Activated CD8-positive, alpha-beta memory T cell treated with anti-CD3 and anti-CD28 coated beads, Interleukin-2, amount 50 U/mL, for 4 hours (primary cell): ENCODE measurements at places on chromosomes 3 and 15.

- DNase-seq: no peak
These were observed 871 bp downstream of the MAP1A start for GRCh38 chr15:43518197-43518761.

DNA sequence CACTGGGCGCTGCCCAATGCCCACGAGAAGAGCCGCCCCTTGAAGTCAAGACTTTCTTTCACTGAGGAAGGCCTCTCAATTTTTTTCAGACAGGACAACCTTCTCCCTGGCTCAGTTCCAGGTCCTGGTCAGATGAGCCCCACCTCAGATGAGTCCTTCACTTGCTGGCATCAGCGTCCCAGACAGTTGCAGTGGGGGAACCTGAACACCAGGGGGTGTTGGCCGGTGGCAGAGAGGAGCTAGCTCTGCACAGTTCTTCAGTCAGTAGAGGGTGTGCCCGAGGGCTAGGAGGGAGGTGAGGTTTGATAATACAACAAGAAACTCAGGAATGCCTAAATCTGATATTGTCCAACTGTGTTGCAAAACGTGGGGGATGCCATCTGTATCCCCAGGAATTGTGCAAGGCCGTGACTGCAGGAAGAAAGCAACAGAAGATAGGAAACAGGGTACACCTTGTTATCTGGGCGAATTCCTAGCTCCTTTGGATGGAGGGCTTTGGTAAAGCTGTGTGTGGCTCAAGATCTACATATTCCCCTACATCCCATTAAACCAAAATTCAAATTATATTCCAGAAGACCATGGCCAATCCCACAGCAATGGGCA is 34.3 kb downstream of the CCR3 start:
- peak; percentile 78 for DNase-seq

GRCh38 chr3:39388741-39389248 is 5.6 kb downstream of the SLC25A38 start:
- no peak for DNase-seq

GRCh38 chr3:114929971-114930732 is 216.9 kb downstream of the ZBTB20 start:
- no peak for DNase-seq

DNA sequence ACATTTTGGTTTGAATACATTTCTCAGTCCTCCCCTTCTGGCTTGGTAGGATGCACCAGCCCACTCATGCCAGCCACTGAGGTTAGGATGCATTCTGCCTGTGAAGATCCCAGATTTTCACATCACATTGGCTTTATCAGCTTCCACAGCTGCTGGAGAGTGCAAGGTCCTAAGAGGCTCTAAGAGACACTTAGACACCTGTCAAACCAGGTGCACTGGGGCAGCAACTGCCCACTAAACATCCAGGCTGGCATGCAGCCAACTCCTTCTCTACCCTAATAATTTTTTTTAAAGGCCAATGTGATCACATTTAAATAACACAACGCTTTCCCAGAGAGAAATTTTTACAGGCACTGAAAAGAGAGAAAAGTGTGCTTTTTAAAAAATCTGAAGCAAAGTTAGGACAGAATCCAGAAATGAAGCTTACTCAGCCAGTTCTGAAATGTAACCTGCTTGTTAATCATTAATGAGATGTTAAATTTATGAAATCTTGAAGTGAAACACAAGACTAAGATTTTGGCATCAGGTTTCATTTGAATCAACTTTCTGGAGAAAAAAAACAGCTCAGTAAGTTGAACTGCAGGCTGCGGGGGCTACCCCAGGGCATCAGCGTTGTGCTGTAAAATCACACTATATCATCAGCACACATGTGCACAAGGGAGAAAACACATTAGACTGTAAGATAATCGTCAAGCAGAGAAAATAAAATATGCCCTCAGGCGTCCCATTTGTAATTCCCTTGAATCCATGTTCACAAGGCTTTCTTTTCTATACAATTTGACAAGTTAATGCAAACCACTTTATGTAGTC is 312.9 kb downstream of the ZBBX start:
- no peak for DNase-seq

DNA sequence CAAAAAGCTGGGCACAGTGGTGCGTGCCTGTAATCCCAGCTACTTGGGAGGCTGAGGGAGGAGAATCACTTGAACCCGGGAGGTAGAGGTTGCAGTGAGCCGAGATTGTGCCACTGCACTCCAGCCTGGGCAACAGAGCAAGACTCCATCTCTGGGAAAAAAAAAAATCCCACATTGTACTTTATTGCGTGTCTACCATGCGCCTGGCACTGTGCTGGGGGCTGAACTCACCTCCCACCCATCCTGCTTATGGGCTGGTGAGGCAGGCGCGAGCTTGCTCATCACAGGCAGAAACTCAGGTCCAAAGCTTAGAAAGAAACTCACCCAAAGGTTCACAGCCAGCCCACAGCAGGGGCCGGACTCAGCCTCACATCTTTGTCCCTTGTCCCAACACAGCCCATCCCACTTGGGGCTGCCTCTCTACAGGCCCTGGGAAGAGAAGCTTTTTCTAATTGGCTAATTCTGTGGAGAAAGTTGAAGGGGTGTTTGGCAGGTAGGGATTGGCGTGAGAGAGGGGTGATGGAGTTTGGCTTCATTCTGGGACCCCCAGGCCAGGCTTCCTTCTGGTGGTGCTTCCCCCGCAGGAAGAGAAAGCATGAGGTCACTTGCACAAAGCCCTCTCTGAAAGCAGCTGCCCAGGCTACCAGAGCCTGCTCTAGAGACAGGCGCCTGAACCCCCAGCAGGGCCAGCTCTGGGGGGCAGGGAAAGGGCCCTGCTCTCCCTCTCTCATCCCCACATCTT is 122.6 kb upstream of the SMAD3 start:
- DNase-seq: no peak

GRCh38 chr15:64597477-64597822 is 137.1 kb downstream of the ZNF609 start:
- no peak for DNase-seq

- DNase-seq: no peak
These were observed 11.2 kb downstream of the TMOD3 start for GRCh38 chr15:51840692-51841091.

GRCh38 chr15:74375303-74375693 is 7.9 kb upstream of the CYP11A1 start:
- peak; percentile 86 for DNase-seq

DNA sequence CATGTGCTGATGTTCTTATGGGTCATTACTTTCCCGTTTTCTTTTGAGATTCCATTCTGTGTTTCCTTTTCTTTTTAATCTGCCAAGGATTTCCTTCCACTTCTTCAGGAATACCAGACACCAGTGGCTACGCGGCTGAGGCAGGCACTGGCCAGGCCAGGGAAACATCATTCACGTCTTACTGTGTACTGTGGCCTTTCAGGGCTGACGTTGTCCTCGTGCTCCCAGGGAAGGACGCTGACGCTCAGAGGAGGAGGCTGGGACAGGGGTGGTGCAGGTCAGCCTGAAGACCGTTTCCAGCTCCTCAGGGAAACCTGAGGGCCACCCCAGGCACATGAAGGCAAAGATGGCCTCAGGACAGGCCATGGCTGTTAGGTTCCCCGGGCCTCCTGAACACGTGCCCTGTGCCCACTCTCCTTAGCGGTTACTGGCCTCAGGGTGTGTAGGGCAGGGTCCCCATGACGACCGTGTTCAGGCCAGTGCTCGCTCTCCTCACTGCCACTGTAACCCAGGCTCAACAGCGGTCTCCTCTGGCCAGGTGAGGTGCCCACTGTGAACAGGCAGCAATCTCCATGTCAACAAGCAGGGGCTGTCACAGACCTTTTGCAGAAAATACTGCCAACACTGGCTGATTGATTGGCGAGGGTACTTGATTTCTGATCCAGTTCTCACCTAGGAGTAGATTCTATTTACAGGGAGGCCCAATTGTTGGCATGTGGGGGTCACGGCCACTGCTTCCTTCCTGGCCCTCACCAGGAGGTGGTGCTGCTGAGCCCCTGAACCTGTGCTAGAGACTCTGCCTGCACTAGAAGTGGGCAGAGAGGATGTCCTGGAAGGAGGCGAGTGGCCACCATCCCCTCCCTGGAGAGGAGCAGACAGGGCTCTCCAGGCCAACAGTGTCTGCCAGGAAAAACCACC is 169.5 kb downstream of the ATP10A start:
- peak; percentile 29 for DNase-seq

DNA sequence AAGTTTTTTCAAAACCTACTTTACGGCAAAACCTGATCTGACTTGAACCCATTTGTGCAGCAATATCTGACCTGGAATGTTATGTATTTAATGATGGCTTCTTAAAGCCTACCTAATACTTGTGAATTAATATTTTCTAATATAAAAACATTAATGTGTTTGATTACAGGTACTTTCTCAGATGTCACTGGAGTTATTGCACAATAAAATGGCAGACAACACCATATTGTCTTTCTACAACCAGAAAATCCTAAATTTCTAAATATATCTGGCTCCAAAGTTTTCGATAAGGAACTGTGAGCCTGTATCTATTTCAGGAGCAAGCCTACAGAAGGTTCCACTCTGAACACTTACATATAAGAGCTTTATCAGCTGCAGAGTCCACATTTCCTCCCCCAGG is 184.5 kb downstream of the ATP8B4 start:
- DNase-seq: no peak

DNA sequence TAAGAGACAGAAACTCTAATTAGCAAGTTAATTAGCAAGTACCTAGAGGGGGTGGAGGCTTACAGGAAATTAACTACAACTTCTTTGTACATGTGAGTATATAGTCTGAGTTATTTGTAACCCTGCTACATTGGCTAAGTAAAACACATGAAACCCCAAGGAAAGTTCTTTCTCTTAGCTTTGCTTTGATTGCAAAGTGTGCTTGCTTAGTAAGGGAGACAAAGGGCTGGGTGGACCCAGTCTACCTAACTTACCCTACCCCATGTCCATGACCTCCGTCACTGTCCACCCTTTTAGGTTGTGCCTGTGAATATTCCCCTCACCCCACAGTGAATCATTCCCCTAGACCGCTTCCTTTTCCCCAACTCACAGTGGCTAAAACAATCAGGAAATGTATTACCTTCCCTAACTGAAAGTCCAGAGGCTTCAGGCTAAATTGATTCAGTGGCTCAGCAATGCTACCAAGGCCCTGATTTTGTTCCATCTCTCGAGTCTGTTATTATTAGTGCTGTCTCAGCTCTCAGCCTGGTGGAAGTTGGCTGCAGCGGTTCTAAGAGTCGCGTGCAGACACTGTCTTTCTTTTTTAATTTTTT is 31.1 kb upstream of the RYR3 start:
- DNase-seq: no peak

GRCh38 chr3:143617050-143617449 is 231.2 kb downstream of the SLC9A9 start:
- no peak for DNase-seq

- no peak for DNase-seq
These were observed 18.9 kb downstream of the IL16 start for GRCh38 chr15:81215531-81215930.

DNA sequence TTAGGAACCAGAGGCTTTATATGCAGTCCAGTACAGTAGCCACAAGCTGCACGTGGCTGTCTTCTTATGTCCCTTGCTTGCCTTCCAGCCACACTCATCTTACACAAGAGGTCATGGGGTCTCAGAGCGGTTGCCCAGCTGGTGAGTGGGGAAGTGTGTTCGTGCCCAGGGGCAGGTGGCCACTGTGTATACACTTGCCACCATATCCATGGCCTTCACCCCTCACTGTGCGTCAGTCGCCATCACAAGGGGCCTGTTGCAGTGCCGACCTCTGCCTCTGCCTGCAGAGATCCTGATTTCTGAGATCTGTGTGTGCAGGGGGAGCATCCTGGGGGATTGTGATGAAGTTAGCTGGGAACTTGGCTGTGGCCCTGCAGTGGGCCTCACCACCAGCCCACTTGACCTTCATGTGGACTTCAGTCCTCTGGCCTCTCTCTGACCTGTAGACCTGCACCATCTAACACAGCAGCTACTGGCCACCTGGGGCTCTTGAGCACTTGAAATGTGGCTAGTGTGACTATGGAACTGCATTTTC is 43.1 kb upstream of the SACM1L start:
- no peak for DNase-seq

DNA sequence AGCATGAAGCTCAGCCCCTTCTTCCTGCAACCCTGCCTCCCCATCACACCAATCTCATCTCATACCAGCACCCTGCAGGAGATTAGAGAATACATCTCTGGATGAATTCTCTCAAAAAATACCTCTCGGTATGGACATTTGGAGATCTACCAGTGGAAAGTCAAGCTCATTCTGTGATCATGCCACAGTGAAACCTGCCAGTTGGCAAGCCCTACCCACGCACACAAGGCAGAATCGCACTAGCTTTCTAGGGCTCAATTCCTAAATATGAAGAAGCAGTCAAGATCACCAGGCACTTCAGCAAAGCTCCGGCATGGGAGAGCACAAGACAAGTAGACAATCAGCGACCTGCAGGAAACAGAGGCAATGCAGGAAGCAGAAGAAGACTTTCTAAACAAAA is 221.2 kb downstream of the NTRK3 start:
- no peak for DNase-seq

GRCh38 chr3:17292556-17292955 is 407.8 kb downstream of the PLCL2 start:
- DNase-seq: no peak

GRCh38 chr15:81856001-81856633 is 189.7 kb downstream of the MEX3B start:
- no peak for DNase-seq

- DNase-seq: no peak
These were observed 15.7 kb downstream of the C3orf52 start for GRCh38 chr3:112101916-112102315.

DNA sequence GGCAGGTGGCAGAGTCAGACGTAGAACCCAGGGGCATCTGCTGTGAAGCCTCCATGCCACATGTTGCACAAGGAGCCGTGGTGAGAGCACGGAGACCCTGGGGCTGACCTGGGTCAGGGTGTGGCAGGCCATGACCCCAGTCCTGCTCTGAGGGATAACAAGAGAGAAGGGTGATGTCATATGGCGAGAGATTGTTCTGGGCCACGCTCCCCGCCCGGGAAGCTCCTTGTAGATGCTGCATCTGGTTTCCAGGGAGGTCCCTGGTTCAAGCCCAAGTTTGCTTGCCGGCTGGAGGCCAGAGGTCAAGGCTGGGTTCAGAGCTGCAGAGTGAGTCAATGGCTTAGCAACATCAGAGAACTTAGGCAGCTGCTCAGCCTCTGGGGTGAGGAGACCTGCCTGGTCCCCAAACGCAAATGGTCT is 17.3 kb downstream of the FGD5 start:
- no peak for DNase-seq

DNA sequence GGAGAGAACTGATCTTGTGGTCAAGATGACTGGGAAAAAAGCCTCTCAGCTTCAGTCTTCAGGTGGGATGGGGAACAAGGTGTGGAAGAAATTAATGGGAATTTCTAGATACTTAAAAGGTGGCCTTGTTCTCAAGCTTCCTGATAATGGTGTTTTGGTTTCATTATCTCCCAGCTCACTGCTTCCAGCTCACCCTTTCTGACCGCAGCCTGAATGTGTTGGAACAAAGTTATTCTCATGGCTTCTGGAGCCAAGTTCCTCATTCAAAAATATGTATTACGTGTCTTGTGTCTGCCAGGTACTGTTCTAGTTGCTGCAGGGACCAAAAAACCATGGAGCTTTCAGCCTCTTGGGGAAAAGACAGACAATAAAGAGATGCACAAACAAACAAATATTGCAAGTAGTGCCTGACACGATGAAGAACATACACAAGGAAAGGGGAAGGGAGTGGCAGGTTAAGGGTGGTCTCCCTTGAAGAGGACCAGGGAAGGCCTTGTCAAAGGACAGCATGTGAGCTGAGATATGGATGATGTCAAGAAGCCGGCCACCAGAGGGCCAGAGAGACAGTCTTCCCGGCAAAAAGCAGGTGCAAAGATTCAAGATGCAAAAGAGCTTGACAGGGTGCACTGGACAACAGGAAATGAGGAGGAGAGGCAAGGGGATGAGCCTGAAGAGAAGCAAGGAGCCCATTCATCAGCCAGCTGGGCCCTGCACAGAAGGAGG is 35.5 kb downstream of the ARRDC4 start:
- no peak for DNase-seq
